ENCODE measurements at places on chromosomes 3 and 15. TPM values are rescaled to one million over a fixed set of nuclear protein-coding genes. Genes with fewer than 3 reads are reported as not detected.
A peak's percentile ranks its signal among the peaks of the same experiment; 100 is the strongest.

Gene CCR1
- not detected for total RNA-seq

Gene KNG1
- total RNA-seq, result not detected

Gene OXNAD1
- total RNA-seq, result 10.9 TPM

Gene GLDN
- 0.21 TPM for total RNA-seq

Gene ERICH6
- total RNA-seq, result 0.31 TPM

Gene GOLGA8T
- total RNA-seq, result 0.41 TPM

Gene AMT
- total RNA-seq, result 11.9 TPM

Gene ZNF385D
- 0.41 TPM for total RNA-seq

Gene LRRIQ4
- total RNA-seq, result 0.38 TPM

Gene MEGF11
- total RNA-seq, result 0.77 TPM

Gene DISP2
- 3.6 TPM for total RNA-seq

Gene C3orf22
- not detected for total RNA-seq

DNA sequence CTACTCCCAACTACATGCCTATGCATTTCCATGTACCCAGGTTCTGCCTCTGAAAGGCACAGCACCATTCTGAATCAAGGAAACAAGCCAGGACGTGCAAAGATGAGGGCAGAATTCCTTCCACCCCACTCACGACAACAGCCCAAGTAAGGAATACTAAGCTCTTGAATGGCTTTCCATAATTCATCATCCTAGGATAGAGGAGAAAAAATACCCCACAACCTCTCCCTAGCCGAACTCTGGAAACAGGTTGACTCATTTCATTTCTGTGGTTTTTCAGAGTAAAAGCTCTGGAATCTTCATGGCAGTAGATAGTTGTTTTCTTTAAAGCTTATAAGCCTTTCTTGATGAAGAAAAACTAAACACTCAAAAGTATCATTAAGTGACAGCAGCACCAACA lies 77.8 kb downstream of the PDZRN3 start:
- no peak for DNase-seq

DNA sequence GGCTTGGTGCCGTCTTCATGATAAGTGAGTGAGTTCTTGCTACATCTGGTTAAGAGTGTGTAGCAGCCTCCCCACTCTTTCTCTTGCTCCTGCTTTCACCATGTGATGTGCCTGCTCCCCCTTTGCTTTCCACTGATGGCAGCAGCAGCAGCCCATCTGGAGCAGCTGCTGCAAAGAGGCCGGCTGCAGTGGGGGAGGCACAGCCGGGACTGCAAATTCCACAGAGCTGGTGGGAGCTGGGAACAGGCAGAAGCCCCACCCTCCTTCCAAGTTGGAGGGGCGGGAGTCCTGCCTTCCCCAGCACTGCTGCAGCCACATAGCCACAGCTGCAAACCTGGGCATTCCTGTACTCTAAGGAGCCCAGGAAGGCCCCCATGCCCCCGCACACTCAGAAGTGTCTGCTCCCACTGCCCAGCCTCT lies 62.8 kb upstream of the IMPG2 start:
- DNase-seq, result no peak

DNA sequence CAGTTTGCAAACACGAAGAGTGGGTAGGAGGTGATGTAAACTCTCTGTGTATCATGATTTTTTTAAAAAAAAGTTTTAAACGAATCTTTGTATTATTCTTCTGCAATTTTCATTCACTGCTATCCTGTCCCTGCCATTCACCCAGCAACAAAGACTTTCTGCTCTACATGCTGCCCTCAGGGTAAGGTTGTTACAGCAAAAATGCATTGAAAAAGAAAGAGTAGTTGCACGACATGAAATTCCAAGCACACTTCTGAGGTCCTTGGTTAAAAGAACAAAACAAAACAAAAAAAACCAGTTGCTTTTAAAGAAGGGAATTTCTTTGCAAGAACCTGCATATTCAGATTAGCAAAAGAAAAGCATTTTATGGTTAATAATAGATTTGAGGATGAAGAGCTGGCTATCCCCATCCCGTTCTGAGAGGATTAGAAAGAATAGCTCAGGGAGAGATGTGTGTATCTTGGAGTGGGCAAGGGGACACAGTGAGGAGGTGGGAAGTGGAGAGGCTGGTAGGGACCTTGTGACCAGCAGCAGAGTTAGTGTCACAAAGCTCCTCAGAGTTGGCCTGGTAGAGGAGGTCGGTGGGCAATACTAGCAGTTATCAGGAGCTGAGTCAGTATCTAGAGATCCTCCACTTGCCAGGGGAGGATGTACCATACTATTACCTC lies 290.8 kb downstream of the NEK10 start:
- no peak for DNase-seq

DNA sequence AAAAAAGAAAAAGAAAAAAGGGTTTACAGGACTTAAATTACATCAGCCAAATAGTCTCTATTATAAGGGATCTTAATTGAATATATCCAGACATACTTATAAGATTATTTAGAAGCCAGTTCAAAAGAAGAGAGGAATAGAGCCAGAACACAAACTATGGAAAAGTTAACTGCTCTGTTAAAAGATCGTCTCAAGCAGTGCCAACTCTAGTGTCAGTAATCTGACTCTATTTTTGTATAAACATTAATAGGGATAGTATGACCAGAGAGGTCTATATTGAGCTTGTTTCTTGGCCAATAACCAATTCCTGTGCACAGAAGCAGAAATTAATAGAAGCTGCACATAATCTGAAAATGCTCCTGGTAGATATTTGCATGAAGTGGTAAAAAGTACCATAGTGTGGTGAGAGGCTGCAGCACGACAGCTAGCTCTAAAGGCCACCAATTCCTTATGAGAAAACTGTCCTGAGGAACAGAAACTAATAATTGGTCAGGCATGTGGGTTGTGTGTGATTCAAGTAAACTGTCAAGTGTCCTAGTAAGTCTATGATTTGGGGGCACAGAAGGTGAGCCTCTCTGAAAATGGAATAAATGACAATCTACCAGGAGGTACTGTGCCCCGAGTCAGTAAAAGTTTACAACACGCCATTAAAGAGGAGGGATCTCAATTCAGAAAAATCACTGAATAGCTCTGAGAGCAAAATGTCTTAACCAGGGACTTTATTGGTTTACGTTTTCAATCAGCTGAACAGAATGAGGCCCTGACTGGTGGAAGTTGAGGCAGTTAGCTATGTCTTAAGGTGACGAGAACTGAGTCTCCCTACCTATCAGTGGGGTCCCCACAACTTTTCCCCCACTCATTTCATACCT lies 51.5 kb upstream of the NANOGP8 start:
- no peak for DNase-seq

- no peak for DNase-seq
These were observed 23.0 kb downstream of the SUCNR1 start for GRCh38 chr3:151896246-151897012.

- no peak for DNase-seq
These were observed 542.2 kb downstream of the FOXP1 start for GRCh38 chr3:71041371-71041770.

DNA sequence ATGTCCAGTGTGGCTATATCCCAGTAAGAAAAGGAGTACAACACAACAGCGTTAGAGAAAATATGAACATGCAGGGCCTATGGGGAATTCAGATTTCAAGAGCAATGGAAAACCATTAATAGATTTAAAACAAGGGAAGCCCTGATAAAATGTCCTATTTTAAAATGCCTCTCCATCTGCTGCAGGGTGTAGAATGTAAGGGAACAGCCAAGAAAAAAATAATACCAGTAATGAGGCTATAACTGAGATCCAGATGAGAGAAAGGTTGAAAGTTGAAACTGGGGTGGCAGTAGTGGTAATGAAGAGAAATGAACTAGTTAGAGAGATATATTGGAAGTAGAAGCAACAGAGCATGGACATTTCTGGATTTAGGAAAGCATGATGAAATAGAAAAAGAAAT lies 226.1 kb downstream of the KCNMB2 start:
- no peak for DNase-seq

GRCh38 chr3:120212505-120212904 lies 72.5 kb downstream of the GPR156 start:
- DNase-seq, result no peak

DNA sequence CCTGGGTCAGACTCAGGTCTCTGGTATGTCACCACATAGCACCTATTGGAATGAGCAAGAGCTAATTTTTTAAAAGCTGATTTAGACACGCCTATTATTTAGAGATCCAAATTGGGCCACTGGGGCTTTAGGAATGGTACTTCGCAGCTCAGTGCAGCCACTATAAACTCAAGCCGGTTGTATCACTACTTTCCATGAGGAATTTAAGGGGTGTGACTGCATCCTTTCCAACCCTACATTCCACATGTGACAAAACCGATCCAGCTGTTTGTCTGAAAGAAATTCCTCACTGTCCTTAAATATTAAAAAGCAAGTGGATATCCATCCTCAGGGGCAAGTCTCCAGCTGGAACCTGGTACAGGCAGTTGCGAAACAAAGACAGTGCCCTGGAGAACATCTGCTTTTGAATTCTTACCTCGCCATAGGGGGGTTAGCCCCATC lies 12.8 kb downstream of the VGLL3 start:
- no peak for DNase-seq

DNA sequence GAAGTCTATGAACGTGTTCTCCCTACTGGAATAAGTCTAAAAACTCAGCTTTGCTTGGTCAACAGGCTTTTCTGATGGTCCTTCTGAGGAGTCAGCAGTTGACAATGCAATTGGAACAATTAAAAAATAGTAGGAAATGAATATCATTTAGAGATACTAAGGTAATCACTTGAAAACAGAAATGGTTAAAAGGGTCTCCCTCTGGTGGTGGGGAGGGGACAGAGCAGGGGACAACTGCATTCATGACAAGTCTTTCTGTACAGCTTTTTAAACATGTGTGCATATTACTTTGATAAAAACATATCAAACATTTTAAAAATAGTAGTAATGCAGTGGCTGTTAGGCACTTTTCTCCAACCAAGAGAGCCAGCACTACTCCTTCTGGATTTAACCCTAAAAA lies 119.9 kb upstream of the FHIT start:
- peak; percentile 22 for DNase-seq

GRCh38 chr15:69797051-69797595 lies 300.6 kb downstream of the TLE3 start:
- no peak for DNase-seq

DNA sequence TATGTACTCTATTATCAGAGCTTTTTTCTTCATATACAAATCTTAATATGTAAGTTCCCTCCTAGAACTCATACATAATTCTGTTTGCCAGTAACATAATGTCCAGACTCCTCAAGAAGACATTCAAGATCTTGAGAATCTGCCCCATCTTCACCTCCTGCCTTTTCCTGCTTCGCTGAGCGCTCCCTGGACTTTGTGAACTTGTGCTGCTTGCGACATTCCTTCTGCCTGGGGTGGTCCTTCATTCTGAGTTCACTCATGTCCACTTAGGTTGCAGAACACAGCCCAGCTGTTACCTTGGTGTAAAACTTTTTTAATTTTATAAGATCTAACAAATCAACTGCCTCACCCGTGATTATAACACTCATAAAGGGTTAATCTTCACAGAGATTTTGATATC lies 478.5 kb upstream of the EPHA3 start:
- no peak for DNase-seq

- no peak for DNase-seq
These were observed 129.6 kb upstream of the AGBL1 start for GRCh38 chr15:85950101-85950500.

DNA sequence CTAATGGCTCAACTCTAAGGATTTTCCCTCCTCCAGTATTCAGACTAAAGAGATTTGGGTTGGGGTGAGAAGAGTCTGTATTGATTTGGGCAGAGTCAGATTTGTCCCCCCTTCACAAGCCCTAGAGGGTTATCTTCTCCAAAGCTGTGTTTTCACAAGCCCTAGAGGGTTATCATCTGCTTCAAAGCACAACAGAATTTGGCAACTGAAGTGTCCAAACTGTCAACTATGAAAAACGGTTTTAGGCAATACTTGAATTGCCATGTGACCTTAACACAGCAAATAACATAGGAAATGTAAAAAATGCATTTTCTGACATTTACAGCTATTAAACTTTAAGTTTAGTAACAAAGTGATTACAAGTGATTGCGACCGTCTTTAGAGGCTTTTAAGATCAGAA lies 119.9 kb downstream of the IMPG2 start:
- no peak for DNase-seq

DNA sequence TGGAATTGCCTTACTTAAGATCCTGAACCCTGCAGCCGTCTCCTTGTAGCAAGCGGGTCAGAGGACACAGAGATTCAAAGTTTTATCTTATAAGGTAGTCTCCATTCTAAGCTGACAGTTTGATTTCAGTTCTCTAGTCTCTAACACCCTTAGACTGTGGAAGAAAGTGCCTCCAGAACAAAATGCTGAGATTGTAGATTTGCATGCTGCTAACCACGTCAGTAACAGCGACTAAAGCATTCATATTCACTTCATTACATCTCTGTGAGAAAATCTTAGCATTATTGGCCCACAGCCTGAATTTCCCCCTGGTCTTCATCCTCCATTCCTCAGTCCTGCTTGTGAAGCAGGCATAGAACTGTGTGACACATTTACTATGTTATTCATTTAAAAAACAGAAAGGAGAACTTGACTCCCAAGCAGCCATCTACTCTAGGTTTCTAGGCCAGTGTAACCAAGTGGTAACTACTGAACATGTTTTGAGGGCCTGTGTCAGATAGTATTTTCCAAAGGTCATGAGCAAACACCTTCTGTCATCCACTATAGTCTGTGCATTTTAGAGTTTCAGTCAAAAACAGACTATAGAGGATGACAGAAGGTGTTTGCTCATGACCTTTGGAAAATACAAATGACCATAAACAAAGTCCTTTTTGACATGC lies 27.4 kb downstream of the ARIH2 start:
- no peak for DNase-seq

DNA sequence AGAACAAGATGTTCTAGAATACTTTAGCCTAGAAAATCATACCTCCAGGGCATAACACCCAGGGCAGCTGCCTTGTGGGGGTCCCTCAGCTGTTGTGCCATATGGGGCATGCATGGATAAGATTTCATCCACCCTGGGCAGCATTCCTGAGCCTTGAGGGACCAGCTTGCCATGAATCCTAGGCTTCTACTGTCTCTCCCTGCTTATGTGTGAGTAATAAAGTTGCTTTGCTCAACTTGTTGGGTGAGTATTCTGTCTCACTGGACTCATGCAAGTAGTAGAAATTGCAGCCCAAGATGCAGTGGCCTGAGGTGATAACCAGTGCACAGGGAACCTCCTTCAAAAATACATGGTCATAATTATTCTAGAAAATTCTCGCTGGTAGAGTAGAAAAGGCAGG lies 52.1 kb upstream of the EPHB1 start:
- DNase-seq, result no peak

- no peak for DNase-seq
These were observed 31.8 kb downstream of the GPR171 start for GRCh38 chr3:151171145-151171757.

GRCh38 chr15:44010089-44010488 lies 183.3 kb downstream of the WDR76 start:
- no peak for DNase-seq
